ENCODE measurements at places on chromosomes 3 and 15.

- no peak for DNase-seq
Measured at GRCh38 chr15:52976516-52977075, 186.5 kb upstream of the ONECUT1 start.

GRCh38 chr3:96865605-96866004, 51.2 kb downstream of the EPHA6 start:
- no peak for DNase-seq

DNA sequence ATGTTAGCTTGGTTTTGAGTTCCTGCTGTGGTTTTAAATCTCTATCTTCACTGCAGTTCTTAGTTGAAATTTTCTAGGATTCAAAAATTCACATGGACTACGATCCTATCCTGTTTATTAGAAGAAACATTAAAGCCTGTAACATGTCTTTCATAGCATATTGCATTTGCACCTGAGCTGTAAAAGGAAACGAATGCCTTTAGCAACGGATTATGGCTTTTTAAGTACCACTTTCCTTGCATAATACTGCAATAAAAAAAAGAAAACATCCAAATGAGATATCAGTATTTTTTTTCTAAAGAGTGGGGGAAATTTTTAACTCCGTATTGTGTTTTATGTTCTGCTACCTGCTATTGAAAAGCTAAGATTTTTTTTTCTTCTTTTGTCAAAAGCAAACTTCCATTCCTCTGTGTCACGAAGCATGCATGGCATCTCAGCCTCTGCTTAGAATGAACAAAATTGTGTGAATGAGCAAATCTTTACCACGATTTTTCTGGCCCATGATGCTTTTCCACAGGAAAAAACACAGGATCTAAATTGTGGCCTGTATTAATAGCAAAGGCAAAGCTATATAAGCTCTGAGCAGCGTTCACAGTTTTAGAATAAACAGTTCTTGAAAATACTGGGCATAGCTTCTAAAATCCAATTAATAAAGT, 110.0 kb upstream of the CDIN1 start:
- DNase-seq, result no peak

DNA sequence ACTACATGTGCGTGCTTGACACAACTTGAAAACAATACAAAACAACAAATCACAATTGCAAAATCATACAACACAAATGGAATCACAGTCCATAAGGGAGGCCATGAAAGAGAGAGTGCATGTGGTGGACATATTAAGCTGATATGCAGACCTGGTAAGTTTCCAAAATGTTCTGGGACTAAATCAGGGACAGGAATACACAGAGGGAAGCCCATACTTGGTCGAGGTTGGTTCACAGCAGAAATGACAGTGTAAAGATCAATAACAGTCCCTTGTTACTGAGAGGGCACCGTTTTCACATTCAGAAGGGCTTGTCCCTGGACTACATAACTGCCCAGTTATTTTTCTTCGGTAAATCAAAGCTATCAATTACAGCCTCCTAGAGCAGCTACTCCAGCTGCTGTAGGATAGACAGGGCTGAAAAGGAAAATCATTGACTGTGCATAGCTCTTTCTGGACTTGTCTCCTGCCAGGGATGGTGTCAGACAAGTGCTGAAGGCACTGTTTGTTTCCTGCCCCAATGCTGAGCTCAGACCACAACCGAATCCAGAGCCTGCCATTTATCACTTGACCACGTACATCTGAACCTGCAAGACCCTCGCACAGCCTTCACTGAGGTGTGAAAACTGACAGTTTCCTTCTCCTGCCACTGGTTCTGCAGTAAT, 79.5 kb upstream of the KCNMB2 start:
- no peak for DNase-seq

DNA sequence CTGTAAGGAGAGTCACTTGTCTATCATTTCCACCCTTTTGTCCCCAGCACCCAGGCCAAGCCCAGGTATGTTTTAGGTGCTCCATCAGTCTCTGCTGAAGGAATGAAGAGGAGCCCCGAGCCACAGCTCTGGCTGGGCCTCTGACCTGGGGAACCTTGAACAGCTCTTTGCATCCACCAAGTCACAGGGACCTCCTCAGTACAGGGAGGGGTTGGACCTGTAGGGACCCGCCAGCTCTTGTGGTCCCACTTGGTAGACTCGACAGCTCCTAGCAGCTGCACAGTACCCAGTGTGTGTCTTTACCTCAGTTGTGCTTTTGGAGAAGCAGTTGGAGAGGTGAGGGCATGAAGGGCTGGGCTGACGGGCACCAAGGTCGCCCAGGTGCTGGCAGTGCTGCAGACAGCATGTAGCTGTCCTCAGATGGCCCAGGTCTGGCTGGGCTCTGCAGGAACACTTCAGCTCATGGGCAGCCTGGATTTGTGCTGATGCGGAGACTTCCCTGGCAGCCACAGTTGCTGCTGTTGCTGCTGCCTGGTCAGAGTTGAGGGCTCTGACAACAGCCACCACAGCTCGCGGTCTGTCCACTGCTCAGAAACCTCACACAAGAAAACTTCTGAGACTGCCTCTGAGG, 123.6 kb downstream of the CACNA1D start:
- DNase-seq, result no peak

DNA sequence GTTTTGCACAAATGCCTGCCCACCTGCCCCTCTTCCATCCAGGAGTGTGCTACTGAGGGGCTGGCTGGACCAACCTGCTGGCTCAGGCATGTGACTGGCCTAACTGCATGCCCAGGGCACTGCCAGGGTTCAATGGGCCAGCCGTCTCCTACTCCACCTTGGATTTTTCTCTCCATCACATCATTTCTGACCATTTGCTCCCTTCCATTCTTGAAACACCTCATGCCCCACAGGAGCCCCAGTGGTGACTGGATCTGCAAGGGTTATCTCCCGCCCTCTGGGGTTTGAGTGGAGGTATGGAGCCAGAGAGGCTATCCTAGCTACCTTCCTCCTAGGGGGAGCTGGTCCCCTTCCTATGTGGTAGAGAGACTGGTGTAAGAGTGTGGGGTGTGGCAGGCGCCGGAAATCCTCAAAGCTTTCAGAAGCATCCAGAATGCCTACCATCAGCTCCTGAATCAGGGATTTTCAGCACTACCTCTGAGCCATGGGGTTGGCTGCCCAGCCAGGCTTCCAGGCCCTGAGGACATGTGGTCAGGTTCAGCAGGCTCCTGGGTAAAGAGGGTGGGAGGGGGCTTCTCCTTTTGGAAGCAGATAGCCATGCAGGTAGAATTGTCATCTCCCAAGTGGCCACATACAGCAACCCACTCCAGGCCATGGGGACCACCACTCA, 2.9 kb upstream of the MANF start:
- no peak for DNase-seq

DNA sequence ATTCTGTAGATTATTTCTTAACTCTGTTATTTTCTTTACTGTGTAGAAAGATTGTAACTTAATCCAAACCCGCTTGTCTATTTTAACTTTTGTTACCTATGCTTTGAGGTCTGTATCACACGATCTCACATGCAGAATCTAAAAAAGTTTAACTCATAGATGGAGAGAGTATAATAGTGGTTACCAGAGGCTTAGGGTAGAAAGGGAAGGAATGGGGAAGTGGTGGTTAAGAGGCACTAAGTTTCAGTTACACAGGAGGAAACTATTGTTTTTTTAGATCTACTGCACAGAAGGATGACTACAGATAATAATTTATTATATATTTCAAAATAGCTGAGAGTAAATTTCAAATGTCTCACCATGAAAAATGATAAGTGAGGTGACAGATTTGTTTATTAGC, 515.2 kb downstream of the RSL24D1 start:
- peak; percentile 97 for DNase-seq

DNA sequence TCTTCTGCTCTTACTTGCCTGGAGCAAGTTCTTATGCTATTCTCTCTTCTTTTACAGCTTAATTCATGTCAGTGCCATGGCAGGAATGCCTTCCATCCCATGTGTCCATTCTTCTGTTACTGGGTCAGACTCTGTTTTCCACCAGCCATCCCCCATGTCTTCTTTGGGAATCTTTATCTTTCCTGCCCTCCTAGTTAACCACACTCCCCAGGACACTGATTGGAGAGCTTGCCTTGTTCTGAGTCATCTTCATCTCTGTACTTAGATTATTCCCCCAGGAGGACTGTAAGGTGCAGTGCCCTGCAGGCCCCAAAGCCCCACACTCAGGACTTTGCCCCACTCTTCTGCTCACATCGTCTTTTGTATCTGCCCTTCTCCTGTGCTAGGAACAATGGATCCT, 3.6 kb downstream of the ABHD17C start:
- DNase-seq, result no peak

DNA sequence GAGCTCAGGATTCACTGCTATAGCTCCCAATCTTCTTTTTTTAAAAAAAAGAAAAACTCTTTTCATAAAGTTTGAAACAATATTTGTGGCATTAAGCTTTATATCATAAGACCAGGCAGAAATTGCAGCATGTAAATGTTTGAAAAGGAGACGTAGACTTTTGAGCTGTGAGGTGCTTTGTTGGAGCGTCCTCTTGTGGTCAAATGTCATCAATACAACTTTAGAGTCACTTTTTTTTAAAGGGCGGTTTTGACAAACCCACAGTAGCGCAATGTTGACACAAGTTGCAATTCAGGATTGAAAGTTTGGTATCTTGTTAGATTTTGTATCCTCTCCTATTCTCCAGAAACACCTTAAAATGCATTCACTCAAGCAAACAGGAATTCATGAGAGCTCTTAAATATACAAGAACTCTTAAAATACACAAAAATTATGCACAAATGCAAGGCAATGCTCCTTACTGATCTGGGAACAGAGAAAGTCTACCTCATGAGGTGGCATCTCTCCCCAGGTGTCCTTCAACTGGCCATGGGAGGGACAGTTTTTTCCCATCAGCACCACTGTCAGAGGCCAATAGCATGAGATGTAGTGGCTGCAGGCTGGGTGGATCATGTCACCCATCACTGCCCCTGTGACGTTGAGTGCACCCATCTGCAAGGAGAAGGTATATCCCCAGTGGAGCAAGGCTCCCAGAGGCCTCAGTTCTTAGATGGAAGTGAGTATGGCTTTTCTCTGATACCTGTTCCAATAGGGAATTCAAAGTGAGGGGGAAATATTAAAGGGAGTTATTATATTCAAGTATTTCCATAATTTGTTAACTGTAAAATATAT, 70.7 kb downstream of the ANXA2 start:
- peak; percentile 71 for DNase-seq

DNA sequence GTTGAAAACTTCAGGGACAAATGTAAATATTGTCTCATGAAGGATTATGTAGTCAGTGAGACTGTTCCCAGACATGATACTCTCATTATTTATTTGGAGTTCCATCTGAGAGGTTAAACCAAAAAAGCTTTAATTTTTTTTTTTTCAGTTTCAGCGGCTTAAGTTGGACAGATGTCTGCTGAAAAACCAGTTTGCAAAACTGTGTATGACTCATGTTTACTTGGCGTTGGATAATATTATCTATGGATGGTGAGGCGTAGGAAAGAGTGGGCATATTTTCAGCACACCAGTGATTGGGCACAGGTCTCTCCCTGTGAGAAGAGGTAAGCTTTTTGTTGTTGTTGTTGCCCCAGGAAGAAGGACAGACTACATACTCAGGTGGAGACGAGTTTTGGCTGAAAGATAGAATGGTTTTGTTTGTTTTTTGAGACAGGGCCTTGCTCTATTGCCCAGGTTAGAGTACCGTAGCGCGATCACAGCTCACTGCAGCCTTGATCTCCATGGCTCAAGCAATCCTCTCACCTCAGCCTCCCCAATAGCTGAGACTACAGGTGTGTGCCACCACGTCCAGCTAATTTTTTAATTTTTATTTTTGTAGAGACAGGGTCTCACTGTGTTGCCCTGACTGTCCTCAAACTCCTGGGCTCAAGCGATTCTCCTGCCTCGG, 16.4 kb upstream of the ANXA2 start:
- DNase-seq, result no peak

- peak; percentile 86 for DNase-seq
Measured at GRCh38 chr15:80026754-80027153, 32.7 kb upstream of the ZFAND6 start.

- no peak for DNase-seq
Measured at GRCh38 chr3:60403866-60404265, 847.4 kb downstream of the FHIT start.

GRCh38 chr15:85515212-85515611, 134.8 kb downstream of the AKAP13 start:
- DNase-seq, result no peak

GRCh38 chr15:77907824-77908751, 169.4 kb downstream of the TBC1D2B start:
- peak; percentile 64 for DNase-seq

DNA sequence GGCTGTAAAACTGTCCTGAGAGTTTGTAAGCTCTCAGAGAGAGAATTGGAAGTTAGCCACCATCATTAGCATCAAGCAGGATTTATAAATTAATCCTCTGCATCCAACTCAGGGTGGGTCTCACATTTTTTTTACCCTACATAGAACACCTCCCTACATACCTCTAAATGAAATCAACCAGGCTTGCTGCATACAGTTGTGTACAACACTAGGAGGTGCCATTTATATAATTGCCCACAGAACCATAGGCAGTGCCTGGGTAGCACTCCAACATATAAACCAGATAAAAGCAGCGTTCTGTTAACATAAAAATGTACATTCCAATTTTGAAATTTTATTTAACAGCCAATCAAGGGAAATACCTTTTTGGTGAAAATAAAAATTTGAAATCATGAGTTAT, 48.2 kb upstream of the SELENOK start:
- DNase-seq, result no peak

DNA sequence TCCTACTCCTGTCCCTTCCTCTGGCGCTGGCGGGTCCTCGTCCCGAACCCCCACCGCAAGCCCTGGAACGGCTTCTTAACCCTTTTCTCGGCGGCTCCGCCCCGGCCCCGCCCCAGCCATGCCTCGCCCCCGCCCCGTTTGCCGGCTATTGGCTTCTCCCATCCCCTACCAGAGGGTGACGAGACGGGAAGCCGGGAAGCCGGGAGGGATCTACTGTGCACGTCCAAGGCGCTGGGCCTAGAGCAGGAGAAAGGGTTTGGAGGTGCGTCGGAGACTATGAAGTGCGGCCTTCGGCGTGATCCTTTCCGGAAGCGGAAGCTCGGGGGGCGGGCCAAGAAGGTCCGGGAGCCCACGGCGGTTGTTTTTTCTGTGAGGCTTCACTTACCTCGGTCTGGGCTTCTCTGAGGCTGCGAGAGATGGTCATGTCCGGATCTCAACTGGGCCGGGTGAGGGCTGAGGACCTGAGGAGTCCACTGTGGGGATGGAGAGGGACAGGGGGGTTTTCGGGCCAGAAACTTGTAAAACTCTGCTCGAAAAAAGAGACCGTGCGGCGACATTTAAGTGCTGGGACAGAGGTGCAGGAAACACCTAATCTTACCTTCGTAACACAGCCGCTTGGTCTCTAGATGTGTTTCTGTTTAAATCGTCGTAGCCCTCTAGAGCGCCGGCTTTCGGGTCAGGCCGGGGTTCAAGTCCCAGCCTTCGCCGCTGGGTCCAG, 21.4 kb downstream of the ROPN1B start:
- DNase-seq, result peak; percentile 23

- no peak for DNase-seq
Measured at GRCh38 chr3:177430653-177431052, 233.4 kb upstream of the TBL1XR1 start.

Measured in Kasumi-1 (cell line).